ENCODE measurements at places on chromosomes 5 and 9. TPM values are rescaled to one million over a fixed set of nuclear protein-coding genes. Genes with fewer than 3 reads are reported as not detected.

DNA sequence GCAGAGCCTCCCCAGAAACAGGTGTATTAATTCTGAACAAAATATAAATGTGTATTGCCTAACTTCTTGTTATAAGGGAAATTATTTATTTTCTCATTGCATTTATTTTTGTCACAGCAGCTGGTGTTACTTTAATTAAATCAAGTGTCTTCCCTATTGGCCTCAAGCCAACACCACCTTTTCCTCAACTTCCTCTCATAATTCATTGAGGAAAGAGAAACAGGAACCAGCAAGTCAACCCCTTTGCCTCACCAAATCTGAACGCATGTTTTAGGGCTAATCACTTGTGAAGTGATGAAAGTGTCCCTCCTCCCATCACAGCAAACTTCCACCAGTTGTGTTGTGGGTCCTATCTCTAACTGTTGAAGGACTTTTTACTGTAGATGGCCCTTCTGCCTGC lies 73.1 kb downstream of the DIRAS2 start:
- DNase-seq = no peak

DNA sequence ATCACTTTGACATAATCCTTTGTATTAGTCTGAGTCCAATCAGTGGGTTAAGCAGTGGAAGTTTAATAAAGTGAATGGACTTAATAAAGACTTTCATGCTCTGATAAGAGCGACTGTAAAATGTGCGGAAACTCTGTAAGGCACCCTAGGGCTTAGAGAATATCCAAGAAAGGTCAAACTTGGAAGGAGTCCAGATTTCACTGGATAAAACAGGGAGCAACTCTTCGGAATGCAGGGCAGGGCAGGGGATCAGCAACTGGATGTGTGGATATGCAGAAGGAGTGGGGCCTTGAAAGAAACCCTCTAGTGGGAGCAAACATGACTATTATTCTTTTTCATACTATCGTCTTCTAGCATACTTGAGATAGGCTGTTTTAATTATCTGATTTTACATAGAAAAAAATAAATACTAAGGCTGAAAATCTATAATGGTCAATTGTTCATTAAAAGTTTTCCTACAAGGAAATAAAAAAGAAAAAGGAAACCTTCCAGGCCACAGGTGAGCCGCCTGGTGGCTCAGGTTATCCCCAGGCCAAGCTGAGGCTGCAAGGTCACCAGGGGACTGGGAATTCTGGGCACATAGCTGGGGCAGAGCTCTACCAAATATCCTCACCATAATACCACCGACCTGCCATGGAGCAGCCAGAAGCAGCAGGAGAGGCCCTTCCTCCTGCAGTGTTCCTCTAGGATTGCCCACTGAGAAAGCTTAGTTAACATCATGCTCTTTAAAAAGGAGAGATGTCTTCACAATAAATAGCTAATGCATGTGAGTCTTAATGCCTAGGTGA lies 46.3 kb upstream of the CCDC112 start:
- no peak for DNase-seq

- DNase-seq = peak; percentile 18
Measured at GRCh38 chr9:88007291-88007650, 32.9 kb upstream of the CDK20 start.

- DNase-seq = no peak
Measured at GRCh38 chr9:134656334-134657006, 14.9 kb downstream of the COL5A1 start.

The TAS2R1 gene
- polyA plus RNA-seq = not detected

The F2RL2 gene
- polyA plus RNA-seq = 0.25 TPM

DNA sequence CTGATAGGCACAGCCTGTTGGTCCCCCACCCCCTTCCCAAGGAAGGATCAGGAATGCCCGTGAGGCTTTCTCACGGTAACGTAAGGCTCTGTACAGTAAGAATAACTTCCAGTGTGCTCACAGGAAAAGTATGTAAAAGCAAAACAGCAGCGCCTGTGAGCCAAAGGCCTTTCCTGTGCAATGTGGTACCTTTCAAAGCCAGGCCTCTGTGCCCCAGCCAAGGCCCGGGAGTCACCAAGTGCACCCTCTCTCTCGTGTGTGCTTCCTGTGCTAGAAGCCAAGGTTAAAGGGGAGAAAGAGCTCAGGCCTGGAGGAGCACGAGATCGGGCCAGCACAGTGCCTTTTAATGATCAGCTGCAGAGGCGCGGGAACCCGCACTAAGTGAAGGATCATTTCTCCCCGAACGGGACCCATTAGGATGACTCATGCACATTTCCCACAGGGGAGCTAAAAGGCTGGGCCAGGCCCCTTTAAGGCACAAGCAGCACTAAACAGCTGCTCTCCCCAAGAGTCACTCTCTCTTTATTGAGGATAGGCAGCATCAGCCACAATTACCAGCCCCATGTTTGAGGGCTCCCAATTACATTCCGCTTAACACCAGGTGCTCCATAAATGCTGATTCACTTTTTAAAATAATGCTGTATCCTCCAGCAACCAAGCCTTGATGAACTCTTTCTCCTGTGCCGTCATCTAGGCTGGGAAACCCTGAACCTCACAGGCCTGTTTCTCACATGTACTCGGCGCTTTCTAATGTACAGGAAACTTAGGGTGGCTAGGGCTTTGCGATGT lies 42.8 kb downstream of the SHB start:
- DNase-seq = peak; percentile 54

DNA sequence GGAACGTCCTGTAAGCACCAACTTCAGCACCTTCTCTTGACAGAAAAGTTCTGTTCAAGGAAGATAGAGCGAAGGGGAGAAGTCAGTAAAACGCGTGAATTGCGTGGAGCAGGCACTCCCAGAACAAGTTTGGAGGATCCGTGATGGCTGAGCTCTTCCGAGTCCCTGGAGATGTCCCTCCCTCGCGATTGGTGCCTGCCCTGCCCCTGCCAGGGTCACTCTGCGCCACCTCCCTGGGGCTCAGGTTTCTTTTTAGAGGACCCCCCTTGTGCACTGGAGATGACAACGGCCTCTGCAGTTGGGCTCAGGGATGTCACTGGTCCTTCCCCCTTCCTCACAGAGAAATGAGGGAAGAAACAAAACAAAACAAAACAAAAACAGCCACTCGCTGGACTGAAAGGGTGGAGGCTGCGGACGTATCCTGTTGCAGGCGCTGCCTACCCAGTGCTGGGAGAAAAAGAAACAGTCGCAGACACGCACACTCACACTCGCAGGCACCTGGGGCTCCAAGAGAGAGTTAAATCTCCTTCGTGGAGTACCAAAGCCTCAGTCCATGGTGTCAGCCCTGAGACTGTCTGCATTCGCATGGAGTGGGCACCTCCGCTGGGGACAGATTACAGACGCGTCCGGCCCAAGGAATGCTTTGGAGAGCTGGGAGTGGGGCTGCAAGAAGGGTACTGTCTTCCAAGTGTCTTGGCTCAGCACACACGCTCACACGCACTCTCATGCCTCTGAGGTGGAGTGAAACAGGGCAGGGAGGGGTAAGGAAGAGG lies 512.7 kb downstream of the SLCO4C1 start:
- DNase-seq = peak; percentile 13

The PRDM9 gene
- not detected for polyA plus RNA-seq

Data from hindlimb muscle (tissue), 1 donor.